ENCODE measurements at places on chromosomes 6 and 20.

- DNase-seq, result no peak
Observed at GRCh38 chr20:17644451-17644850, 37.6 kb downstream of the RRBP1 start.

DNA sequence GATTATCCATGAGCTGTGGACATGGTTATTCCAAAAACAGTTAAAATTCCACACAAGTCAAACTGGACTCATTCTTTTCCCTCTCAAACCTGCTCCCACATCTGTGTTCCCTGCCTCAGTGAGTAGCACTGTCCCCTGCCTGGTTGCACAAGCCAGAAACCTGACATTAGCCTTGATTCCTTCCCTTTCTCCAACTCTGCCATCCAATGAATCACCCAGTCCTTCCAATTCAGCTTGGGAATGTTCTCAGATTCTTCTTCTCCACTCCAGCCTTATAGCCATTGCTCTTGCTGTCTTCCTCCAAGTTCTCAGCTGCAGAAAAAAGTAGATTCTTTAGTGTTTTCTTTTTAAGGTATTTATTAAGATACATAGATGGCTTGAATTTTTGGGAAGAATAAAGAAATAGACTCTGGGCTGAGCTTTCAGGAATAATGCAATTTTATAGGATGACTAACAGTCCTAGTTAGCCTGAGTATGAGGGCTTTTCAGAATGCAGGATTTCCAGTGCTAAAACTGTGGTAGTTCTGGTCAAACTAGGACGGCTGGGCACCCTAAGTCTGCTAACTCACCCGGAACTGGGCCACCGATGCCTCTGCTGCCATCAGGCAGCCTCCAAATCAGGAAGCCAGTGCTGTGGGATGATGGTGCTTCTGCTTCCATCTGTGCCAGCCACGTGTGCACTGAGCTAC is 18.2 kb upstream of the SASH1 start:
- DNase-seq, result no peak

DNA sequence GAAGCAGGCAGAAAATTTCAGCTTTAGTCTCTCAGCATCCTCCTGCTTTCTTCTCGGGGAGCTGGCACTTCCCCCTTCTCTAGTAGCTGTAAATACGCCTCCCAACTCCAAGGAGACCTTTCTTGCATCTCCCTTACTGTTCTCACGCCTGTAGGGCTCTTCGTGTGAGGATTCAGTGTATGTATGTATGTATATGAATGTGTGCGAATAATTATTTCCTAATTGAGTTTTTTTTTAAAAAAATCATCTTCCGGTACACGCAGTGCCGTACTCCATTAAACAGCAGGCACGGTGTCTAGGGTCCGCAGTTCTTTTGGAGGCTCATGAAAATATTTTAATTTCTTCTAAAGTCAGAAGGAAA is 85.4 kb downstream of the HFE start:
- no peak for DNase-seq

GRCh38 chr6:14889188-14889587 is 356.7 kb upstream of the JARID2 start:
- DNase-seq, result no peak
